ENCODE measurements at places on chromosomes 1 and 21.

- no peak for DNase-seq
Observed at GRCh38 chr1:93659822-93660503, 21.7 kb downstream of the BCAR3 start.

DNA sequence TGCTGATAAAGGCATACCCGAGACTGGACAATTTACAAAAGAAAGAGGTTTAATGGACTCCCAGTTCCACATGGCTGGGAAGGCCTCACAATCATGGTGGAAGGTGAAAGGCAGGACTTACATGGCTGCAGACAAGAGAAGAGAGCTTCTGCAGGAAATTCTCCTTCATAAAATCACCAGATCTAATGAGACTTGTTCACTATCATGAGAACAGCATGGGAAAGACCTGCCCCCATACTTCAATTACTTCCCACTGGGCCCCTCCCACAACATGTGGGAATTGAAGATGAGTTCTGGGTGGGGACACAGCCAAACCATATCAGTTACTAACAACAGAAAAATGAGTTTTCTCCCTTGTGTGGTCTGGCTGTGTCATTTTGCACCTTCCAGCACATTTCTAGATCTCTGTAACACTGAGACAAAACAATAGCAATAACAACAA lies 741.4 kb downstream of the KCNT2 start:
- DNase-seq: no peak

DNA sequence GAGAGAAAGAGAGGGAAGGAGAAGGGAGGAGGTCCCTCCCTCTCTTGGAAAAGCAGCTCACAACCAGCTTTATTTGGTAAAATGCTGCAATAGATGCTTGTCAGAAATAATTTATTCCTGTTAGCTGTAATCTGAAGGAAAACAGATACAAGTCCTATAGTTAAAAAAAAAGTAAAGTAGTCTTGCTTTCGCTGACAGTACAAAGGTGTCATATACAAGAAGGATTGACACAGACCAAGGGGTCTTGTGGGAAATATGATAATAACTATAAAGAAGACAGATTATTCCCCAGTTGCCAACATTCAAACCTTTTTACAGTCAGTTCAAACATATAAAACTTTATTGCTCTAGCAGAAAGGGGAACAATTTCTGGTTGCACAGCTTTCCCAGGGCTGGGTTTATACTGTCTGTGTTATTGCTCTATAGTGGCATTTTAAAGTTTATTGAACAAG lies 145.0 kb downstream of the PBX1 start:
- DNase-seq: no peak

DNA sequence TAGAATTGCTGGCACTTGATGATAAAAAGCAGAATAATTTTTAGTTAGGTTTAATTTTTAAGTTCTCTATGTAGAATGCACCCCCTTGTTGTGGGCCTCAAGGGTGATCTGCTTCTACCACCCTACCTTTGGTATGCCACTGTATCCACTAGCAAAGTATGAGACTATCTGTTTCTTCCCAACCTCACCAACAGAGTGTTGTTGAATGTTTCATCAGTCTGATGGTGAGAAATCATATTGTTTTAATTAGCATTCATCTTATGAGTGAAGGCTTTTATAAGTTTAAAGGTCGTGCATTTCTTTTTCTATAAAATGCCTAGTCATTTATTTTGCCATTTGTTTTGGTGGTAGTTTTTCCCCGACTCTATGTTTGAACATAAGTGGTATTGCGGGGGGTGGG lies 141.0 kb downstream of the MAGI3 start:
- no peak for DNase-seq

- DNase-seq: no peak
Observed at GRCh38 chr1:49651136-49651535, 372.6 kb downstream of the AGBL4 start.

- no peak for DNase-seq
Observed at GRCh38 chr1:229781453-229781852, 155.4 kb downstream of the URB2 start.

DNA sequence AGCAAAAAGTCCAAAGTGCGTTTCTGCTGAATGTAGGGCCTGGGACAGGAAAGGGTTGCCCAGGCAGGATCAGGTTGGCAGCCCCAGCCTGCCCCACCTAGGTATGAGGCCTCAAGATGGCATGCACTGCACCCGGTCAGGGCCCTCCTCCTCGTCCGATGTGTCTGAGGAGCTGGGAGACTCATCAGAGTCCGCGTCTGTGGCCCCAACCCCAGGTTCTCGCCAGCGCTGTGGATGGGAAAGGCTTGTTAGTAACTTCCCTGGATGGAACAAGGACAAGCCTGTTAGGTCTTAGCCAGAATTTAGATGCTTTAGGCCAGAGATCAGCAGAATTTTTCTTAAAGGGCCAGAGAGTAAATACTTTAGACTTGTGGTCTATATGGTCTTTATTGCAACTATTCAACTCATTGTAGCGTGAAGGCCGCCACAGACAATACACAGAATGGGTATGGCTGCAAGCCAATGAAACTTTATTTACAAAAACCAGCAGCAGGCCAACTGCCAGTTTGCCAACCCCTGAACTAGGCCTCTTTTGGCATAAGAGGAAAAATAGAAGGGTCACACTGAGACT lies 12.4 kb downstream of the PEA15 start:
- no peak for DNase-seq

GRCh38 chr1:226061841-226062557 lies 517 bp upstream of the H3-3A start:
- DNase-seq: no peak

- DNase-seq: no peak
Observed at GRCh38 chr1:202684716-202685115, 25.5 kb downstream of the SYT2 start.

- no peak for DNase-seq
Observed at GRCh38 chr1:101276818-101277217, 40.0 kb downstream of the S1PR1 start.

DNA sequence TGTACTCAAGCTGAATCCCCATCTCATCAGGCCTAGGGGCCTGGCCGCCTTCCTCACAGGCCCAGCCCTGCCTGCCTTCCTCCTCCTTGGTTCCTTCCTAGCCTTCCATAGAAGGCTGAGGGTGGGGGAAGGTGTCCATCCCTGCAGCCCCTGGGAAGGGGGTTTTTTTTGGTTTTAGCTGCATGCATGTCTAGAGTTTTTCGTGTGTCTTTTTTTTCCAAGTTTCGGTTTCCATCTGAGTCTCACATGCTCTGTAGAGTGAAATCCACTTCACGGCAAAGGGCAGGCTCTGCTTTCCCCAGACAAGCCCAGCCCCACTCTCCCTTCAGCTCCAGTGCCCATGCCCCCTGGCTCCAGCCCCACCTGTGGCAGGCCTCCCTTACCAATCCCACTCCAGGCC lies 32.1 kb downstream of the GRHL3 start:
- no peak for DNase-seq

DNA sequence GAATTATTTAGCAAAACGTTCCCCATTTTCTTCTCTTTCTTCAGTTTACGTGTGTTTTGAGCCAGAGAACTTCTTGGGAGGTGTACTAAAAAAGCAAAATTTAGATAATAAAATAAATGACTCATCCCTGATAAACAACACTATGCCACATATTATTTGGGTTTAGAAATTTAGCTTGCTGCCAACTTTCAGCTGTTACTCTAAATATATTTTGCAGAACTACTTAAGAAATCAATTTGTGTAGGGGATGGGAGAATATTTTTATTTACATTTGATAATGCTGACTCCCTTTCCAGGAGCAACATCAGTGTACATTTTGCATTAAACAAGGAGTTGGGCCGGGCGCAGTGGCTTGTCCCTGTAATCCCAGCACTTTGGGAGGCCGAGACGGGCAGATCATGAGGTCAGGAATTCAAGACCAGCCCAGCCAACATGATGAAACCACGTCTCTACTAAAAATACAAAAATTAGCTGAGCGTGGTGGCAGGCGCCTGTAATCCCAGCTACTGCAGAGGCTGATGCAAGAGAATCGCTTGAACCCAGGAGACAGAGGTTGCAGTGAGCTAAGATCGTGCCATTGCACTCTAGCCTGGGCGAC lies 151.4 kb upstream of the ZRANB2 start:
- DNase-seq: no peak

GRCh38 chr1:245858022-245858721 lies 648.9 kb downstream of the SMYD3 start:
- DNase-seq: no peak

GRCh38 chr1:3000214-3000613 lies 21.1 kb upstream of the ACTRT2 start:
- DNase-seq: no peak

- DNase-seq: no peak
Observed at GRCh38 chr1:218415726-218416125, 70.6 kb downstream of the TGFB2 start.

- no peak for DNase-seq
Observed at GRCh38 chr1:234355782-234356510, 17.3 kb upstream of the COA6 start.

- no peak for DNase-seq
Observed at GRCh38 chr1:43319766-43320165, 17.9 kb upstream of the MPL start.

DNA sequence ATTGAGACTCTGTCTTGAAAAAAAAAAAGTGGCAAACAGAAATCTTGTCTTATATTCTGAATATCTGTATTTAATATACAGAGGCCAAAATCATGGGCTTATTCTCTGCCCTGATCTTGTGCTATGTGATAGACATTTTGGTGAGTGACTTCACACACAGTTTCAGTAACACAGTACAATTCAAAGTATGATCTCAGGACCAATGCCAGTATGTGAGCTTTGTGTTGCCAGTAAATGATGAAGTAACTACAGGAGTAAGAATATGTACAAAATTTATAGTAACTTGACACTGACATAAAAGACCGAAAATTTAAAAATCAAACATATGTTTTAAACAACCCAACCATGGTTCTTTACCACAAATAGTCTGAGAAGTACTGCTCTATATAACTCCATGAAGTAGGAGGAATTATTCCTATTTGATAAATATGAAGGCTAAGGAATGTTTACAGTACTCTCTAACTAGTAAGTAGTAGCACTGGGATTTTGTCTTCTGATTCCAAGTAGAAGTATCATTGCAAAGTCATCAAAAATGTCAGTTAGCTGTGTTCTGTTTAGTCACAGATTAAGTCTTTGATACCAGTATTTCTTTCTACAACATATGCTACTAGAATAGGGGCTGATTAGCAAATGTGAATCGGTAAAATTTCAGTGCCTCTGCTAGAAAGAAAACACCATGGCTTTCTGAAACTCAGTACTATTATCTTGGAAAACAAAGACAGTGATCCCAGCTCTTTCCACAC lies 25.3 kb downstream of the DPH5 start:
- DNase-seq: no peak

GRCh38 chr1:75438355-75438754 lies 172.6 kb downstream of the SLC44A5 start:
- no peak for DNase-seq

DNA sequence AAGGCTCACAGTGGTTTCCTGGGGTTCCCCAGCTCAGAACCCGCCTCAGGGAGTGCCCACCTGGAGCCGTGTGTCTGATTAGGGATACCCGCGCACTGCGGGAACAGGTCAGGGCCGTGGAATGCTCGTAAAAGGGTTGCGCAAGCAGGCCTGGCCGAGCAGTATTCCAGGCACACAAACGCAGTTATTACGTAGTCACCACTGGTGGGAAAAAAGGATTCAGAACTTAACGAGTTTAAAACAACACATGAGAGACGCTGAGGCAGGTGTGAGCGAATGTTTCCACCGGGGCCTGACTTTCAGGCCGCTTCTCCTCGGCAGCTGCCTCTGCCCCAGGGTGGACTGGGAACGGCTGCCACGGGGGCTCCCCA lies 18.2 kb downstream of the PLCH2 start:
- DNase-seq: no peak

DNA sequence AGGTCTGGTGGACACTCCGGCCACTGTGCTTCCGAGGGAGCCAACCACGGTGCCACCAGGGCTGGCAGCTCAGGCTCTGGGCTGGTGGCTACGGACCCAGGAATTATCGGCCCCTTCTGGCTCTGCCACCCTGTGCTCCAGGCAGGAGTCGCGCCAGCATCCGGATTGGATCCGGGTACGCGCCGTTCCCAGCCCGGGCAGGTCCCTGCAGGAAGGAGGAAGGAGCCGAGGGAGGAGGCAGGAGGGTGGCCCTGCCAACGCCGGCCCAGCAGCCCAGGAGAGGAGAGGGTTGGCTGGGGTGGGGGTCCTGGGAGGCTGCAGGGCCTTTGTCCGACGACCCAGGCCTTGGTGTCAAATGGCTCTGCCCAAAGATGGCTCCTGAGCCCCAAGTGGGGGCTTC lies 160.5 kb downstream of the CASZ1 start:
- DNase-seq: no peak

DNA sequence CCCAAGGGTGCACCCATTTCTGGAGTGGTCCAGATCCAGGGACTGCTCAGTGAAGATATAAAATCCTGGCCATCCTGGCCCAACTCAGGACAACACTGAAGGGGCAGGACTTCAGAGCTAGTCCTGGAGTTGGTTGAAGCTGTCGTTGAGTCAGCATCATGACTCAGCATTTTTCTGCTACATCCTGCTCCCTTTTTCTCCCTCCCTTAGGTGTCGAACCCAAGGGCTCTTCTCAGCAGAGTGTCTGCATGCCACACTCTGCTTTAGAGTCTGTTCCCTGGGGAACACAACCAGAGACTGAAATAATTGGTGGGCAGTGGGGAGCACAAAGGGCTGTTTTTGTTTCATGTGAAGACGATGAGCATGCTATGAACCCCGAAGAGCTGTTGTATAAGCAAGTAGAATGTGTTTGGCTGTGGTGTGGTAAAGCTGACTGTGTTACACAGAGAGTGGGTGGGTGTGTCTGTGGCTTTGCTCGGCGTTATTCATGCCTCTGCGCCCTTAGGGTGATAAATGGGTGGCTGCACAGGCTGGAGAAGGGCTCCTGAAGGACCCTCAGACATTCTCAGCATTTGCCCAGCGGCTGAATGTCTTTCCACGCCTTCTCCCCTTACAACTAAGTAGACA lies 167.2 kb downstream of the CYYR1 start:
- DNase-seq: no peak

- DNase-seq: no peak
Observed at GRCh38 chr1:58886611-58887010, 102.8 kb upstream of the JUN start.

DNA sequence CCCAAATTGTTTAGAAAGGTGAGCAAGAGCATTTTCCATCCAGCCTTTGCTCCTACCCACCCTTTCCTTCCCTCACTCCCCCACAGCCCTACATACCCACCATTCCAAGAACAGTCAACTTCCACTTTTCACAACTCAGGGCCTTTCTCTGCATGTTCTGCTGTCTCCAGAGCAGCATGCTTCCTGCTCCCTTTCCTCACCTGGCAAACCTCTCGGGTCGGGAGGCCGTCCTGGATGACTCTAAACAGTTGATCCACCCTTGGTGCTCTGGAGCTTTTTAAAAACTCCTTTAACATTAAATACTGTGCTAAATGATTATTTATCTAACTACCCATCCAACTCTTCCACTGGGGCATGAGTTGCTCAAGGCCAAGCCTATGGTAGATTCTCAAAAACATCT lies 200.6 kb downstream of the SETD4 start:
- no peak for DNase-seq

GRCh38 chr1:215421744-215422143 lies 145.4 kb upstream of the KCTD3 start:
- DNase-seq: no peak

GRCh38 chr1:37469386-37469785 lies 5.0 kb upstream of the ZC3H12A start:
- no peak for DNase-seq

Data from stimulated activated CD8-positive, alpha-beta memory T cell treated with anti-CD3 and anti-CD28 coated beads, Interleukin-4, amount 100 ng/mL, for 1 hour (primary cell).